ENCODE measurements at places on chromosomes 6 and 20.

GRCh38 chr6:49551078-49551865, 804 bp downstream of the C6orf141 start:
- no peak for DNase-seq

DNA sequence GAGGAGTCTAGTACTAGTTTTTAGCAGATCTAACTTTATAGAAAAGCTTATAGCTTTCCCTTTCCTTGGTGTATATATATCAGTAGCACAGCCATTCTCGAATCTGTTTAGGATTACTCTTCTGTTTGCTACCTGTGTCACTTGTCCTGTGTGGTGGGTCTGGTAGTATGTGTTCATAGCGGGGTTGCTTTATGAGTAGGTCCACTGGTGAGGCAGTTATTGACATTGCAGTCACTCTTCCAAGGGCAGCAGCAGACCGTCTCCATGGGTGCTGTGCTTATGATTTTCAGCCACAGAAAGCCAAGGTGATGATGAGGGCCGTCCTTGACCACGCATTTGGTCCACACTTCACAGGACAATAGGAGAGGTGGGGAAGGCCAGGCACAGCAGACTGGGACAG, 171.5 kb downstream of the CDKAL1 start:
- DNase-seq: no peak

DNA sequence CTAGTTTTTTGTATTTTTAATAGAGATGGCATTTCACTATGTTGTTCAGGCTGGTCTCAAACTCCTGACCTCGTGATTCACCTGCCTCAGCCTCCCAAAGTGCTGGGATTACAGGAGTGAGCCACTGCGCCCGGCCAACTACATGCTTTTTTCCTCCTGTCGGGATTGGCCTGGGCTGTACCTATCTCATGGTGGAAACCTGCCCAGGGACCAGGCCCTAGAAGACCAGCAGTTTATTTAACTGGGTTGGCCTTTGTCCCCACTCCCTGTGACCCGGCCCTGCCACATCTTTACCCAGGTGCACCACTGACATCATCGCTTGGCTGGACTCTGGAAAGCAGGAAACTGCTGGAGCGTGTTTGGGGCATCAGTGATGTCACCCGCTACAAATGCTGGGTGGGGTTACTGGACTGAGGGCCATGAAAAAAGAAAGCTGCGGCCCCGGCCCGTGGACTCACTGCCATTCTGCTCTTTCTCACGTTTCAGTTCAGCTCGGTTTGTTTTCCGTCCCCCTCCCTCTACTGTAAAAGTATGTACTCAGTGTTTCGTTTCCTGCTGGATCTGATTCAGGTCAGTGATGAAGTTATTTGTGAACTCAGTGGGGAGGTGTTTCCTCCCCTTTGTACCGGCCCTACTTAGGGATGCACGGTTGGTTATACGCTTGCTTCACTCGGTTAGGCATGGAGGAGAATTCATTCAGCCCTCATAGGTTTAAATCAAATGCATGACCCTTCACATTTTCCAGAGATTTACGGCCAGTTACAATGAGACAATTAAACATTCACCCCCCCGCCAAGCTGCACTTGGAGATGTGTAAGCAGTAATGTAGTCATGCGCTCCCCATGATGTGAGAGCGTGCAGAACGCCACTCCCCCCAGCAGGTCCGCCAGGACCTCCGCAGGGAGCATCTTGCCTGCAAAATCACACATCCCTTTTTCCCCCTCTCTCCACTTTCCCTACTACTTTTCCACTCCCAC, 179.3 kb downstream of the MTHFD1L start:
- DNase-seq: no peak

DNA sequence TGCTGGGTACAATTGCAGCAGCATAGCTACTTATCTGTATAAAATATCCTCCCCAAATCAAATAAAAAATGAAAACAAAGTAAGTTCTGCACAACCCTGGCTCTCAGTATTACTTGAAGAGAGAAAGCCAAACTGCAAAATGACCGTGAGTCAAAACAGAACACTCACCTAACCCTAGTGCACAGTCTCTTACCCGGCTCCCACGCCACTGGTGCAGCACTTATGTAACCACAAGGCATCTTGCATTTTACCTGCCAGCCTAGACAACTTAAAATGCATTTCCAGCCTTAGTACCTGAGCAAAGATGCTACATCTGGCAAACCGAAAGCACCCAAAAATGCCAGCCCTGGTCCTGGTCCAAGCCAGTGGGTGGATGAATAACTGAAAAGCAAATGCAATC, 12.4 kb upstream of the SIRPB1 start:
- DNase-seq: no peak
